ENCODE measurements at places on chromosomes 1 and 21.

DNA sequence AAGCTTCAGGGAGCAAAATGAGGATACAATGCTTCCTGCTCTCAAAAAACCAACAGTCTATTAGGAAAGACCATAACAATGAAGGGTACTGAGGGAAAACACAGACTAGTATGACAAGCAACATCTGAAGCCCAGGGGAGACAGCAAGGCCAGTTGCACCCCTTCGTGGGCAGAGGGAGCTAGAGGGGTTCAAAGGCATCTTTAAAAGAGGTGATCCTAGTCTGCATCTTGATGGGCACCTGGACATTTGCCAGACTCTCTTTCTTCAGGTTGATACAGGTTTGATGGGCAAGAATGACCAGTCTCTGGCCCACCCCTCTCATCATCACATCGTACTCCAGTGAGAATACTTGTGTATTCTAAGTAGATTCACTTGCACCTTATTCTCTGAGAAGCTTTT, 177.7 kb downstream of the VAV3 start:
- no peak for DNase-seq

GRCh38 chr1:218266356-218266755, 18.7 kb upstream of the RRP15 start:
- DNase-seq, result no peak

- DNase-seq, result no peak
These were observed 63.1 kb downstream of the ACOT7 start for GRCh38 chr1:6330410-6330911.

DNA sequence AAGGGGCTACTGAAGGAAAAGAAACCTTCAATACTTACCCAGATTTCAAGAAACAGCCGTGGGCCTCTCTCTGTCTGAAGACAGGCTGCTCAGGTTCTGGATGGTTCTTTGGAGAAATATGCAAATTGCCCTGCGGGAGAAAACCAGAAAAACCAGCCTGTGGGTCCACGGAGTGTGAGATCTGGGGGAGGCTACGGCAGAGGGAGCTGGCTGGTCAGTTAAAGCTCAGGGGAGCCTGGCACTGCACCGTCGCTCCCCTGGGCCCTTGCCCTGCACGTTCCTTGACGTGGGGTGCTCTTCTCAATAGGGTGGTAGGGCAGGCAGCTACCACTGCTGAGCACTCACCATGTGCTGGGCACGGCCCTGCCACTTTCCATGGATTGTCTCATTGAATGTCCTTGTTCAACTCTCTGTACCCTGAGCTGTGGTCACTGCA, 12.7 kb downstream of the TMCO4 start:
- DNase-seq, result no peak

DNA sequence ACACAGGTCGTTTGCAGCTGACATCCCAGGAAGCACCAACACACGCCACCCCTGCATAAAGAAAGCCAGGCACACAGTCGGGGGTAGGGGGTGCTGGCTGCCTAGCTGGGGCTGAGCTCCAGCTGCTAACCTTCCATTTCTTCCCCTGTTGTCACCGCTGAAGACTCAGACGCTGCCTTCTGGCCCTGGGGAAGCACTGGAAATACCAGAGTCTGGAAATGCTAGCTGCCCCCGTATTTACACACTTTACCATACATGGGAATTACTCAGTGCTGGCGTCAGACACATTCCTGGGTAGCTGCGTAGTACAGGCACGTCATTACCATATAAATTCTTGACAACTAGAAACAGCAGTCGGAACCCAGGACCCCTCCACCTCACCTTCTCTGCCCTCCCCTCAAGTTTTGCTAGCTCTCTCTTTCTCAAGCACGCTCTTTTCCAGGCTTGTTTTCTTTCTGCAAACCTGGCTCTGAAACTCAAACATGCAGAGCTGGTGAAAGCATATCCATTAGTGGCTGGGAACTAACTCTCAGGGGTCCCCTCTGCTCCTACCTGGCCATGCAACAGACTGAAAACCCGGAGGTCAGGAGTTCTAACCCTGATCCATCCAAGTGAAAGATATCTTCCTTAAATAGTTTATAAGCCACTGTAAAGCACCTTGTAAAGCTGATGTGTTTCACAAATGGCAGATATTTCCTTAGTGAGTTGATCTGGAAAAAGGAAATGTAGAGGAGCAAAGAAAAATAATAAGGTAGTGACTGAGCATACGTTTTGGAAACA, 3.3 kb downstream of the CSRP1 start:
- no peak for DNase-seq

- no peak for DNase-seq
These were observed 27.8 kb downstream of the TAS1R2 start for GRCh38 chr1:18831656-18832055.

DNA sequence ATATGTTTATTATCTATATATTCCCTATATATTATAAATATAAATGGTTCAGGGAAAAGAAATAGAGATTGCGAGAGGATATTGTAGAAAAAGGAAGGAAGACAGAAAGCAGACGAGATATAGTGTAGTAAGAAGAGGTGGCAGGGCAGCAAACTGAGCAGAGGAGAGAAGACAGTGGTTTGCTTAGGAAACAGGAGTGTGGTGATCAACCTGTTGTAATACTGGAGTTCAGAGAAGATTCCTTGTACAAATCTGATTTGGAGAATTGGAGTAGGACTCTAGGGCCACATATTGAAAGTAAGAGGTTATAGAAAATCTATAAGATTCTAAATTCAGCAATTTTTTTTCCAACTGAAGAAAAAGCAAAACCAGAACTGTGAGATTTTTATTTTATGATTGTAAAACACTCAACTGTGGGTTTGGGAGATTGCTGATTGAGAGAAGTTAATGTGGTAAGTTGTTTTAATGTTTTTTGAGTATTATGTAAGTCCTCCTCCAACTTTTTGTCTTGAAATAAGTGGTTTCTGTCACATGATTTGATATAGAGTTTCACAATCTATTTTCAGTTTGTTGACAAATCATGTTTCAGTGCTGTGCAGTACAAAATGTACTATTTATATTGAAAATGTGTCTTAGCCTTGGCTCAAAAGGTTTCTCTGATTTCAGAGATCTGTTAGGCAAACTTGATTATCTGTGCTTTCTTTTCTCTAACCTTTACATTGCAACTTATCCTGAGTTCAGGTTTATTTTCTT, 9.6 kb upstream of the AMY2B start:
- DNase-seq, result peak; percentile 12

DNA sequence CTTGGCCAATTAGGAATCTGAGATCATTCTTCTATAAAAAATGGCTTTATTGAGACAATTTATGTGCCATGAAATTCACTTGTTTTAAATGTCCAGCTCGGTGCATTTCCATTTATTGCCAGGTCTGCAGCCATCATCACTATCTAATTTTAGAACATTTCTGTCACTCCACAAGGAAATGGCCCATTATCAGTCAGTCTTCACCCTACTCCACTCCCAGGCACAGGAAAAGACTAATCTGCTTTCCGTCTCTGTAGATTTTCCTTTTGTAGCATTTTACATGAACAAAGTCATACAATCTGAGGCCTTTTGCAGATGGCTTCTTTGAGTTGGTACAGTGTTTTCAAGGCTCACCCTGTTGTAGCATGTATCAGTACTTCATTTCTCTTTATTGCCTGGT, 27.2 kb downstream of the KIF26B start:
- DNase-seq, result no peak
